Neural progenitor cell (in vitro differentiated cells): ENCODE measurements at places on chromosomes 16 and 17. TPM values are rescaled to one million over a fixed set of nuclear protein-coding genes. Genes with fewer than 3 reads are reported as not detected.
A peak's percentile ranks its signal among the peaks of the same experiment; 100 is the strongest.

- DNase-seq = peak; percentile 71
Measured at GRCh38 chr17:28528327-28529012, 22.3 kb downstream of the FOXN1 start.

DNA sequence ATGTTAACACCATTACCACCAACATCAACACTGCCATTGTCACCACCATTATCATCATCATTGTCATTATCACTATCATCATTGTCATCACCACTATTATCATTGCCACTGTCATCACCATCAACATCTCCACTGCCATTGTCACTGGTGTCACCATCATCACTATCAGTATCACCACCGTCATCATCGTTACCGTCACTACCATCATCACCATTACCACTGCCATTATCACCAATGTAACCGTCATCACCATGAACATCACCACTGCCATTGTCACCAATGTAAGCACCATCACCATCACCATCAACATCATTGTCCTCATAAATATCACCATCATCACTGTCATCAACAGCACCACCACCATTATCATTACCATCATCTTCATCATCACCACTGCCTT is 633.2 kb upstream of the EEF2KMT start:
- DNase-seq = no peak

- no peak for DNase-seq
Measured at GRCh38 chr17:17978481-17979424, 6.1 kb downstream of the DRC3 start.

GPT2 gene
- total RNA-seq = 21.6 and 37.7 TPM in 2 replicates

CAVIN1 gene
- 5.5 and 14.0 TPM in 2 replicates for total RNA-seq
